ENCODE measurements at places on chromosomes 12 and 14.

GRCh38 chr12:5622280-5622679 is 190.4 kb downstream of the NTF3 start:
- no peak for DNase-seq

- no peak for DNase-seq
Measured at GRCh38 chr14:67514203-67514607, 18.9 kb upstream of the PLEKHH1 start.

DNA sequence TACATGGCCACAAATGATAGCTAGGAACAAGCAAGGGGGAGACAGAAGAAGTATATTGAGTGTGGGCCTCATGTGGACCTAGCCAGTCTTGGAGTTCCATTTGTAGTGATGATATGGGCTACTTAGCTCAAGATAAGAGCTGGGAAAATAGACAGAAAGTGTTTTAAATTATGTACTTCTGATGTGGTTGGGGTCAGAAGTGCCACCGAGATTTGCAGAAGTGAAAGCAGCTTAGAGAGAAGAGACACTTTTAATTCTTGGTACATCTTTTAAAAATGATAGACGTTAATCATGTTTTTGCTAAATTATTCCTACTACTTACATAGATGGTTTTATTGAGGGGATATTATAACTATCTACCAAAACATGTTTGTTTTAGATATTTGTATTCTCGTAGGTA is 198.3 kb upstream of the PDZRN4 start:
- DNase-seq, result no peak

DNA sequence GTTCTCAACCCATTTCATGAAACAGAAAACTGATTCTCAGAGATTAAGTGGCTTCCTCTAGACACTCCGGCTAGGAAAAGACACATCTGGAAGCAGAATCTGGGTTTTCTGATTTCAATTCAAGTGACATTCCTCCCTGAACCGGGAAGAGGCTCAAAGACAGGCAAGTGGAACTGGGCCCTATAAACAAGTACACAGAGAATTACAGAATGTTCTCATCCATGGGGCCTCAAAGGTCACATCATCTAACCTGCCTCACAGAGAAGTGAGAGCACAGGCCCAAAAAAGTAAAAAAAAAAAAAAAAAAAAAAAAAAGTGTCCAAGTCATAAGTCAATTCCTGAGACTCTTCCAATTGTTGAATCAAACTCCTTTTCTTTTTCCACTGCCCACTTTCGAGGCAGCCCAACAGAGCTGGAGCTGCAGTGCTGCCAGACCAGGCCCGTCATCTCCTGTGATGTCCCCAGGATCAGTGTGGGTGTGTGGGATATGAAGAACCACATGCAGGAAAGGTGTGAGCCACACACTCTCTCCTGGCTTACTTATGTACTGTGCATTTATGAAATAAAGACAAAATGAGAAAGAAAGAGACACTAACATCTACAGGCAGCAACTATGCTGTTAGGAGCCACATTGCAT is 2.8 kb upstream of the KRT1 start:
- DNase-seq, result no peak

DNA sequence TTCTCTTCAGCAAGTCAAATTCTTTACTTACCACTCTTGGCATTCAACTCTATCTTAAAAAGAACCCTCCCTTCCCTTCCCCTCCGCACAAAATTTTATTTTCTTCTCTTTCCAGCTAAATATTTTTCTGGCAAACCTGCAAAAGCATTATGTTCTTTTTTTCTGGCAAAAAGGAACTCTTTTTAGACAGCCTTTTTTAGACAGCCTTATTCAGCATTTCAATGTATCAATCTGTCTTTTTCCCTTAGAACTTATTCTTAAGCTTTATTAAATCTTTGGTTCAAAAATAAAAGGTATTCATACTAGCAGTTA is 50.5 kb downstream of the SPTLC2 start:
- DNase-seq, result no peak

DNA sequence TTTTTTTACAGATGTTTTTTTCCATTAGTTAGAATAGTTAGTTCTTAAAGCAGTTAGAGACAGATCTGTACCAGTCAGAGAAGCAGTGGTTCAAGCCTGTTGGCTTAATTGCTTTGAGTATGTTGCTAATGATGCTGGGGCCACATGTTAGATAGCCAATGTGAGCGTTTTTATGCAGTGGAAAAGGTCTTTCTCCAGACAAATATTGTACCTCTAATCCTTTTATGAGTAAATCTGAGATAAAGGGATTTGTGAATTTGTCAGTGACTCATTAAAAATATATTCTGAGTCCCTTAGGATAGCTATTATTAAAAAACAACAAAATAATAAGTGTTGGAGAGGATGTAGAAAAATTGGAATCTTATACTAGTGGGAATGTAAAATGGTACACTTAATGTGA is 154.2 kb downstream of the MSRB3 start:
- DNase-seq, result no peak

All from activated CD4-positive, alpha-beta T cell treated with anti-CD3 and anti-CD28 coated beads, Interleukin-2, amount 50 U/mL, for 24 hours (primary cell).